ENCODE measurements at places on chromosomes 3 and 15. TPM values are rescaled to one million over a fixed set of nuclear protein-coding genes. Genes with fewer than 3 reads are reported as not detected.

- no peaks in the 10 kb centered on the region for H3K27me3 ChIP-seq
- peak; percentile 34 for DNase-seq
- no peak overlapping the region for H3K27ac ChIP-seq
Measured at GRCh38 chr3:123297627-123297899, 95.8 kb downstream of the SEC22A start.

DNA sequence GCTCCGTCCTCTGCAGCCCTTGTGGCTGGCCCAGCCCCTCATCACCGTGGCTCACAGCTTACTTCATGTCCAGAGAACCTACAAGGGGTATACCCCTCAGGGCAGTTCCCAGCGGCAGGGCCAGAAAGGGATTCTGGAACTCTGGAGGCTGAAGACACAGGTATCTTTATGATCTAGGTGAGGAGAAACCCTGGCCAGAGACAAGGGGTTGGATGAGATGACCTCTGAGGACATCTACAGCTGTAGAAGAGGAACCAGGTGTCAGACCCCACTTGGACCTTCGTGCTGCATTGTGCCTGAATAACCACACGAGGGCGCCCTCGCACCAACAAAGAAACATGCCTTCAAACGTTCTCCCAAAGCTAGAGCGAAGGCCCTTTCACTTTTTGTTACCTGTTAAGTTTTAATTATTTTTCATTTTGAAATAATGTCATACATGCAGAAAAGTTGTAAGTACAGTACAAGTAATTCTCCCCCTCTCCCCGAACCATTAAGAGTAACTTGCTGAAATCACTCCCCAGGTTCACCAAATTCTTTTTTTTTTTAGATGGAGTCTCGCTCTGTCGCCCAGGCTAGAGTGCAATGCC, 118.7 kb upstream of the SMAD3 start:
- DNase-seq: peak; percentile 73
- H3K27ac ChIP-seq: no peak overlapping the region
- peaks cover 11% of the 10 kb centered on the region for H3K4me1 ChIP-seq
- no peaks in the 10 kb centered on the region for H3K36me3 ChIP-seq
- H3K4me3 ChIP-seq: no peak overlapping the region
- H3K27me3 ChIP-seq: no peaks in the 10 kb centered on the region

- H3K27ac ChIP-seq: no peak overlapping the region
- no peak overlapping the region for H3K4me3 ChIP-seq
- H3K36me3 ChIP-seq: no peaks in the 10 kb centered on the region
- no peaks in the 10 kb centered on the region for H3K27me3 ChIP-seq
- DNase-seq: no peak
Measured at GRCh38 chr15:29812384-29812694, 9.9 kb downstream of the TJP1 start.

DNA sequence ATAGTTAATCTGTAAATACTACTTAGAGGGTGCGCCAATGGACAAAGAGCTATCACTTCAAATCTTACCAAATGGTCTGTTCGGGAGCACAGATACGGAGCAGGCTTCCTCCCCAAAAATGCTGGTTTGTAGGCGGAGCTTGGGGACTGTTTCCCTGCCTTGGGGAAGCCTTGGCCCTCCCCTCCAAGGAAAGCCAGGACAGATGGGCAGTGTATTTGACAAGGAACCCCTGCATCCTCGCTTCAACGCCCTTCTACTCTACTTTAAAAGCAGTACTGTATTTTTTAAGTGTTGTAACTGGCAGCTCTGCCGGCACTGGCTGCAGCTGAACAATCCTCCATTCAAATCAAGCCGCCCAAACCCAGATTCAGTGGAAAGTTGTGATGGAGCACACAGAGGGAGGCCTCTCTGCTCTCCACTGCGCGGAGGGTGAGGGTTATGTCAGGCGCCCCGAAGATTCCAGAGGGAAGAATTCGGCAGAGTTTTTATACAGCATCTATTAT, 83.1 kb upstream of the FNDC3B start:
- H3K4me1 ChIP-seq: peaks cover 32% of the 10 kb centered on the region
- no peak overlapping the region for H3K4me3 ChIP-seq
- no peaks in the 10 kb centered on the region for H3K27me3 ChIP-seq
- DNase-seq: no peak
- no peak overlapping the region for H3K27ac ChIP-seq

CCR1 gene
- total RNA-seq: not detected
